ENCODE measurements at places on chromosomes 3 and 15. TPM values are rescaled to one million over a fixed set of nuclear protein-coding genes. Genes with fewer than 3 reads are reported as not detected.

DNA sequence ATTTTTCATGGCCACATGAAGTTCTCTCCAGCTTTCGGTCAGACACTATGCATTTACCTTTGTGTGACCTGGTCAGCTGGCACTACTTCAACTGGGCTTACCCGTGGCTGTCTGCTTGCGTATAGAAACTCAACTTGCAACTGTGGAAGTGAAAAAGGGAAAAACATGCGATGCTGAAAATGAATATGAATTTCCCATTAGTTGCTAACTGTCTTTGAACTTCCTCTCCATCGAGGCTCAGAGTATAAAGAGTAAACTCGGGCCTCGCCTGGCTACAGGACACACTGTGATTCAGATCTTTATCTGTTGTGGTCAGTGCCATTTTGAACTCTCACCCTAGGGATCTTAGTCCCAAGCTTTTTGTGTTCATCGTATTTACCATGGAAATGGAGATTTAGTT is 26.8 kb downstream of the NFKBIZ start:
- no peak for DNase-seq

- no peak for DNase-seq
Measured at GRCh38 chr15:59317211-59317610, 55.5 kb downstream of the MYO1E start.

GRCh38 chr15:45641999-45642932 is 7.4 kb downstream of the SQOR start:
- DNase-seq, result no peak

DNA sequence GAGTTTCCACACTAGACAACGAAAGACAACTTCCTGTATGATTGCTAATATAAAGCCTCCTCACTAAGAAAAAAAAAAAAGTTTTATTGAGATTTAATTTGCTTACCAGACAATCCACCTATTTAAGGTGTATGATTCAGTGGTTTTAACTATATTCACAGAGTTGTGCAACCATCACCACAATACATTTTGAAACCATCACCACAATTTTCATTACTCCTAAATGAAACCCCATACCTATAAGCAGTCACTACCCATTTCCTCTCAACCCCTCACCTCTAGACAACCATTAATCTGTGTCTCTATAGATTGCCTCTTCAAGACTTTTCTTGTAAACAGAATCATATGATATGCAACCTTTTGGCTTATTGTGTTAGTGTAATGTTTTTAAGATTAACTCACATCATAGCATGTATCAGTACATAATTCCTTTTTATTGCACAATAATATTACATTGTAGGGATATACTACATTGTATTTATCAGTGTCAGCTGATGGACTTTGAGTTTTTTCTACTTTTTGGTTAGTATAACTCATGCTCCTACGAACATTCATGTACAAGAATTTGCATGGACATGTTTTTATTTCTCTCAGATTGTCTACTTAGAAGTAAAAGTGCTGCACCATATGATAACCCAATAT is 339.7 kb downstream of the NLGN1 start:
- no peak for DNase-seq

DNA sequence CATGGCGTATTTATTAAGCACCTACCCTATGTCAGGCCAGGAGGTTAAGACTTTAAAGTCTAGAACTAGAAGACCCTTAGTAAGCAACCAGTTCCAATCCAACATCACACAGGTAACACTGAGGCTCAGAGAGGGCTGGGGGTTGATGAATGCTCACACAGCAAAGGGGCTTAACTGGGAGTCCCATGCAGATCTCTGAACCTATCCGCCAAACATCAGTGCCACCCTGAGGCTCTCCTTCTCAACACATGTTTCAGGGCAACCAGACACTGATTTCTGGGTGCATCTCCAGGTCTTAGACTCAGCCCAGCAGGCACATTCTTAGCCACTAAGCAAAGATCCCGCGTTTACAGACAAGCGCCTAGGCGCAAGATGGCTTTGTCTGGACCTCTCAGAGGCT is 92.0 kb upstream of the SLC6A11 start:
- DNase-seq, result no peak

- no peak for DNase-seq
Measured at GRCh38 chr3:56005196-56005805, 463.0 kb downstream of the ERC2 start.

GRCh38 chr3:16343101-16343500 is 78.1 kb downstream of the OXNAD1 start:
- no peak for DNase-seq

The NR2E3 gene
- 0.59 TPM for total RNA-seq

DNA sequence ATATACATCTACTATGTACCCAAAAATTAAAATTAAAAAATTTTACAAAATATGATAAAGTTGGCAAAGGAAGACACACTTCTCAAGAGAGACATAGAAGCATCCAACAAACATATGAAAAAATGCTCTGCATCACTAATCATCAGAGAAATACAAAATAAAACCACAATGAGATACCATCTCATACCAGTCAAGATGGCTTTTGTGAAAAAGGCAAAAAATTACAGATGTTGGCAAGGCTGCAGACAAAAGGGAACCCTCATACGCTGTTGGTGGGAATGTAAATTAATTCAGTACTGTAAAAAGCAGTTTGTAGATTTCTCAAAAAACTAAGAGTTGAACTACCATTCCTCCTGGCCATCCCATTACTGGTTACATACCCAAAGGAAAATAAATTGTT is 581.7 kb upstream of the CCDC54 start:
- DNase-seq, result no peak

The FAM81A gene
- 6.6 TPM for total RNA-seq

- no peak for DNase-seq
Measured at GRCh38 chr3:169744366-169745054, 20.4 kb downstream of the TERC start.

The PSMA4 gene
- total RNA-seq, result 294 TPM

The GALNT15 gene
- total RNA-seq, result 0.05 TPM

DNA sequence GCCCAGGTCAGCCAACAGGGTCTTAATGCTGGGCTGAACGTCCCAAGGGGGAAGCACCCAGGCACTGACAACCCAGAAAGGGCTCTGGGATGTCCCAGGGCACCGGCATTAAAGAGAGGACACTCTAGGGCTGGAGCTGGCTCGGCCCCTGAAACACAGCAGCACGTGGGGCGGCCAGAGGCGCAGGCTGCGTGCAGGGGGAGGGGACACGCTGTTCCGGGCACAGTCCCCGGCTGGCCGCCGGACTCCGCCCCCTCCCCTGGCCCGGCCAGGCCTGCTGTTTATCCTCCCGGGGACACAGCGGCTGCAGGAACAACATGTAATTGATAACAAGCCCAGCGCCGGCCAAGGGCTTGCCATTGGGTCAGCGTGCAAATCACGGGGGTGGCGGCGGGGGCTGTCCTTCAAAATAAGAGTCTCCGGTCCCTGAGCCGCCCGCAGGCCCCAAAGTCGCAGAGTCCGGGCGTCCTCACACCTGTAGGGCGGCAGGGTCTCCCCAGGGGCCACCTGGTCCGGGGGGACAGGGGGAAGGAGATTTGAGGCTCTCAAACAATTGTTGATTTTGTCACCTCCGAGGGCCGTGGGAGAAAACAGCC is 1.3 kb downstream of the KLF15 start:
- peak; percentile 46 for DNase-seq

DNA sequence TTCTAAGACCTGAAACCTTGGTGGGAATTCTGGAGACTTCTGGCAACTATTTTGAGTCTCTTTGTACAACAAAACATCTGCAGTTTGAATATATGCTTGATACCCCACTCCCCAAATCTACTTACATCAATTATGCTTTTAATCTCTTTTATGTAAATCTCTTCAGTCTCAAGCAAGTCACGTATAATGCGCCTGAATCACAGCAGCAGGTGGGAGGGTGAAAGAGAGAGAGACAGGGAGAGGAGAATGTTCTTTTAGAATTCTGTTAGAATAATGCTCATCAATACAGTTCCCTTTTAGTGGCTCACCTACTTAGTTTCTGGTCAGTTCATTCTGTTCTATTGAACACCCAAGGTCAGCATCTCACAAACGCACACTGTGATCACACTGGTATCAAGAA is 22.2 kb upstream of the B3GNT5 start:
- no peak for DNase-seq

The GPD1L gene
- 21.9 TPM for total RNA-seq

The ASB14 gene
- not detected for total RNA-seq

DNA sequence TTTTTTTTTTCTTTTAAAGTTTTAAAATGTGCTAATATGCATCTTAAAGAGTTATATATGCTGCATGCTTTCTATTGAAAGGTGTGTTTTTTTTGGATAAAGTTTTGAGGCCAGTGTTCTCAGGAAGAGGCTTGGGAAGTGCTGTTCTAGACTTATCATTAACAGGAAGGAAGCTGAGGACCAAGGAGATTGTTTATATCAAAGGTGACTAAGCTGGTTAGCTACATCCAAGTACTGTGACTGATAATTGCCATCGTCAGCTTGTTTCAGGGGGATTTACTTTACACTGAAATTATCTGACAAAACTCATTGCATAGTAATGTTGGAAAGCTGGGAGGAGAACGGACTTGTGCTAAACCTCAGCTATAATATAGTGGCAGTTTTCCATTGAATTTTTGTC is 36.3 kb upstream of the UTS2B start:
- no peak for DNase-seq

- DNase-seq, result no peak
Measured at GRCh38 chr15:70763950-70764730, 782 bp upstream of the UACA start.

The FAM227B gene
- total RNA-seq, result 6.9 TPM

- DNase-seq, result no peak
Measured at GRCh38 chr3:80492162-80492561, 724.4 kb upstream of the ROBO1 start.

The SLCO2A1 gene
- total RNA-seq, result 0.52 TPM

DNA sequence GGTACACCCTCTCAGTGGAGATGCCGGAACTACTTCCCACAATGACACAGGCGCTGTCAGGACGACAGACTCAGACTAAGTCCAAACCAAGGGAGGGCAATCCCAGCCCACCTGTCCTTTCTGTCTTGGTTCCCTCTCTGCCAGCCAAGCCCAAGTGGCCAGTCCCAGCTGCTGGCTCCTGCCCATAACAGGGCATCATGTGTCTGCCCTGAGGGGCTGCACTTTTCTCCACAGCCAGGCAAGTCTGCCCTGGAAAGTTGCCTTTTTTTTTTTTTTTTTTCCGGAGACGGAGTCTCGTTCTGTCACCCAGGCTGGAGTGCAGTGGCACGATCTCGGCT is 20.0 kb upstream of the BCL2A1 start:
- no peak for DNase-seq

DNA sequence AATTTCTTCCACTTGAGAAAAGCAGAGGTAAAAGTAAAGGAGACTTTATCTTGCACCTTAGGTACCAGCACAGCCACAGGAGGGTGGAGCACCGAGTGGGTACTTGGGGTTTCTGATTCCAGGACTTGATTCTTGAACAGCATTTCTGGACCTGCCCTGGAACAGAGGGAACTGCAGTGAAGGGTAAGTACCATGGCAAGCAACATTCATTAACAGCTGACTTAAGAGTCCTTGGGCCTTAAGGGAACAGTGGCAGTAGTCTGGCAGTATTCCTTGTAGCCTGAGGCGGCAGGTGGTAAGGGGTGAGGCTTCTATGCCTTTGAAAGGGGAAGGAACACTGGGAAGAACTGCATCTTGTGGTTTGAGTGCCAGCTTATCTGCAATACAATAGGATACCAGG is 551.9 kb downstream of the RSL24D1 start:
- no peak for DNase-seq

The NRROS gene
- 0.12 TPM for total RNA-seq

GRCh38 chr3:101849714-101850245 is 466 bp downstream of the NFKBIZ start:
- DNase-seq, result no peak

- DNase-seq, result no peak
Measured at GRCh38 chr3:188742755-188743550, 428.8 kb upstream of the TPRG1 start.

The ADCY5 gene
- 0.49 TPM for total RNA-seq

The CPN2 gene
- not detected for total RNA-seq

The SEMA4B gene
- total RNA-seq, result 98.6 TPM

The CRYGS gene
- total RNA-seq, result 4.3 TPM

GRCh38 chr15:70348581-70349344 is 251.0 kb upstream of the TLE3 start:
- DNase-seq, result no peak

The B2M gene
- 388 TPM for total RNA-seq

- DNase-seq, result no peak
Measured at GRCh38 chr15:92343924-92344643, 49.6 kb upstream of the ST8SIA2 start.

GRCh38 chr3:24023197-24023596 is 78.1 kb downstream of the NR1D2 start:
- no peak for DNase-seq

DNA sequence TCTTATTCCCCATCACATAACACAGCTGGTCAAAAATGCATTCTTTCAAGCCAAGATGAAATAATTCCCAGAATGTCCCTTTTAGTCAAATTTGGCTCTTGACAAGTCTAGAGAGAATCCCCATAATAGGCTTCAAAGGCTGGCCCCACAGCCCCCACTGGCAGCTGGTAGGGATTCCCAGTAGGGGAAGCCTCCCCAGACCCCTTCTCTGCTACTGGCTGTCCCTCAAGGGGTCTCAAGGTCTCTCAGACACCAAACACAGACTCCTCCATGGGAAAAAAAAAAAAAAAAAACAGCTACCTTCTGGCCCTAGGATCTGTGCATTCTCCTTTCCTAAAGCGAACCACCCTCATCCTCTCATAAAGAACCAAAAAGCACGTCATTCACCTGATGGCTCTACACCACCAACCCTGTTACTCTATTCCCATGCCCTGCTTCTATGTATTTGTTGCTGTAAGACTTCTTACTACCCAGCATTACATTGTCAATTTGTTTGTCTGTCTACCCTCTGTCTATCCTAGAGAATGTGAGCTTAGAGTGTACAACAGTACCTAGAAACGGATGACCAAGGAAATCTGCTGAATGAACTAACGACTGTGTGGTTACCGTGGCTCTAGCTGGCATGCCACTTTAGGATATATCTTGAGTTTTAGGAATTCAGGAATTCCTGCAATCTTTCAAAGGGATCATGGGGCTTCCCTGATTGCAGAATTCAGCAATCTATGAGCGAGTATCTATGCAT is 164.1 kb upstream of the NSMCE3 start:
- no peak for DNase-seq

DNA sequence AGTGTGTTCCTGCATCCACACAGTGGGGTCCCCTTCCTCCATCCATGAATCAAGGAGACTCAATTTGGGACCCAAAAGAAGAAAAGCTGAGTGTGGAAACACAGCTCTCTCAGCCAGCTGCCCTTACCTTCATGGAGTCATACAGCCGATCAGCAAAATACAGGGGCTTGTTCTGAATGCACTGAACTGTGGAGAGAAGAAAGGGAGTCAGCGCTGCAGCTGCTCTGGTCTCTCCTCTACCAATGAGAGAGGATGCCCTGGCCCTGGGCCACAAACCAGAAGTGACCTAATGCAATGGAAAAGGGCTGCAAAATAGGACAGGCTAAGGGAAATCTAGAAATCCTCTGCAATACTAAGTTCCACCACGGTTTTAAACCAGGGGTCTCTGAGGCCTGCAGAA is 46.7 kb downstream of the ANXA2 start:
- no peak for DNase-seq

GRCh38 chr15:75723847-75724660 is 11.4 kb upstream of the CSPG4 start:
- DNase-seq, result no peak

GRCh38 chr3:48501196-48501595 is 2.8 kb downstream of the SHISA5 start:
- DNase-seq, result no peak

The ACSBG1 gene
- 0.71 TPM for total RNA-seq

Data from HCT116 (cell line).